Right renal cortex interstitium (tissue), 3 donors: ENCODE measurements at places on chromosomes 2 and 18. TPM values are rescaled to one million over a fixed set of nuclear protein-coding genes. Genes with fewer than 3 reads are reported as not detected.

- no peak for DNase-seq
These were observed 36.8 kb downstream of the ADAM23 start for GRCh38 chr2:206480161-206480560.

ALPG gene
- polyA plus RNA-seq: not detected

DNA sequence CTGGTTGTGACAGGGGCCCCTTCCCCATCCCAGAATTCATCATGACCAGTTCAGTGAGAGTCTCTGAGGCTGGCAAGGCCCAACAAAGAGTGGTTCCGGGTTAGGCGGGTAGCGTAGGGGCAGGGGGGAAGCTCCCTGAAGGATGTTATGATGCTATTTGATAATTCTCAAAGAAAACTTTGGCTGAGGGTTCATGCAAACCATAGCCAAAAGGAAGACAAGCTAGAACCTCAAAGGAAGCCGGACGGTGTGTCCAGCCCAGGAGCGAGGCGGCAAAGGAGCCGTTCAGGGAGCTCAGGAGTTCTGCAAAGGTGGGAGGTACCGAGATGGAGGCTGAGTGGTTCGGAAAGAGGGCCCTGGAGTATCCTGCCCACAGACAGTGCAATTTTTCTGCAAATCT, 226.8 kb upstream of the RAB6C start:
- no peak for DNase-seq

DNA sequence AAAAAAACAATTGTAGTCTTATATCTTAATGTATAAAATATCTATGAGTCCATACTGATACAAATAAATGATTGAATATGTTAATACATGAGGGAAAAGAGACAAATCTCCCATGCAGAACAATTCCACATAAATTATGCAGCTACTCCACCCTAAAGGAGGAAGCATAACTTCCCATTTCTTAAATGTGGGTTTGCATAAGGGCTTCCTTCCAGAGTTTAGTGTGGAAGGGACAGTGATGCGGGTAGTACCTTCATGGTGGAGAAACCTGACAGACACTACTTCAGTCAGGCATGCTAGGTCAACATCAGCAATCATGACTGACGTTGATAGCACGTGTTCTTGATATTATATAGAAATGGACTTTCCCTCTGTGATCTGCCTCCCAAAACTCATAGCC, 146.9 kb upstream of the STON1 start:
- no peak for DNase-seq

GRCh38 chr2:14675489-14675888, 43.0 kb downstream of the LRATD1 start:
- no peak for DNase-seq

- DNase-seq: no peak
These were observed 1.8 kb downstream of the REL start for GRCh38 chr2:60882971-60883753.

DNA sequence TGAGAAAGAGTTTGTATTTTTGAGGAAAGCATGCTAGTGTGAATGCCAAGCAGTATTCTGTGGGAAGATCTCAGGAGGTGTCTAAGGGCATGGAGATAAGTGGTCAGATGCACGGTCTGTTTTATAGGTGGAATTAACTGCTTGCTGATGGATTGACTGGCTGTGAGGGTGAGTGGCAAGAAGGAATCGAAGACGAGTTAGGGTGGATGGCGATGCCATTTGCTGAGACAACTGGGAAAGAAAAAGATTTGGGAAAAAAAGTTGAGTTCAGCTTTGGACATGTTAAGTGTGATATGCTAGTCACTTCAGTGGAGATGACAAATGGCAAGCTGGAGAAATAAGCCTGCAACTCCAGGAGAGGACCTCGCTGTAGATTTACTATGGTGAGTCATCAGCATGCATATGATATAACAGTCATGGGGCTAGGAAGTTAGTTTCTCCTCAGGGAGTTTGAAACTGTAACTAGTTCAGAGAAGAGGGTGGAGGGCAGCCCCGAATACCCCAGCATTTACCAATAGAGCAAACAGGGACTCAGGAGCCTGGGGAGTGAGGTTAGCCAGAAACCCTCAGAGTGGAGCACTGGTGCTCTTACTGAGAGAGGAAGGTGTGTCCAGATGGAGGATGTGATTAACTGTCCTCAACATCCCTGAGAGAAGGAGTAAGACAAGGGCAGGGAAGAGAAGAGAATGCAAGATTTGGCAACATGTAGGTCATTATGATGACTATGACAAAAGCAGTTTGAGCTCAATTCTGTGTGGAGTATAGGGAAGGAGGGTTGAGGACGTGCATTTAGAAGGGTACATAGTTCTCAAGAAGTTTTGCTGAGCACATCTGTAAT, 2.0 kb upstream of the HK2 start:
- DNase-seq: no peak

DNA sequence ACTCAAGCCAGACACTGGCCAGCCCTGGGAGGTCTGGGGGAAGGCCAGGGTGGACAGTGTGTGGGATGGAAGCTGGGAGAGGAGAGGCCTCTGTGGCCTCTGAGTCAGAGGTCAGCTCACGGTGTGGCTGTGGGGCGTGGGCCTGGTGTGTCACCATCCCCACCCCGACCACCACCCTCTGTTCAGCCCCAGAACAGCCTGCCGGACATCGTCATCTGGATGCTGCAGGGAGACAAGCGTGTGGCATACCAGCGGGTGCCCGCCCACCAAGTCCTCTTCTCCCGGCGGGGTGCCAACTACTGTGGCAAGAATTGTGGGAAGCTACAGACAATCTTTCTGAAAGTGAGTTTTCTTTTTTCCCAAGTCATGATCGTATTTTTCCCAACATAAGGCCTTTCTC, 110.5 kb downstream of the DYSF start:
- no peak for DNase-seq

C2orf78 gene
- not detected for polyA plus RNA-seq

- no peak for DNase-seq
These were observed 54.4 kb upstream of the IL1RL1 start for GRCh38 chr2:102256874-102257462.

DNA sequence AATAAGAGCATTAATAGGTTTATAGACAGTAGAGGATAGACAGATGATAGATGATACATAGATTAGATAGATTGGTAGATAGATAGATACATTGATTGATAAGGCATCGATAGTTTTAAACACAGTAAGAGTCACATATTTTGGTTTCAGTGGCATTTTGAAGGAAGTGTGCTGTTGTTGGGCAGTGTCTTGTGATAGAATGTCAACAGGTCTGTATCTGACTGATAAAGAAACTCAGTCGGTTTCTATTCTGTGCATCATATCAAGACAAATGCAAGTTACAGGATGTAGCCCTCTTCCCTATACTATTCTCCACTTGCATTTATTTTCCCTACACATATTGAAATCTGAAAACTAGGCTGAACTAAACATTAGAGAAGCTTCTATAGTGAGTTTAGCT, 1229.0 kb upstream of the ZEB2 start:
- DNase-seq: no peak

DNA sequence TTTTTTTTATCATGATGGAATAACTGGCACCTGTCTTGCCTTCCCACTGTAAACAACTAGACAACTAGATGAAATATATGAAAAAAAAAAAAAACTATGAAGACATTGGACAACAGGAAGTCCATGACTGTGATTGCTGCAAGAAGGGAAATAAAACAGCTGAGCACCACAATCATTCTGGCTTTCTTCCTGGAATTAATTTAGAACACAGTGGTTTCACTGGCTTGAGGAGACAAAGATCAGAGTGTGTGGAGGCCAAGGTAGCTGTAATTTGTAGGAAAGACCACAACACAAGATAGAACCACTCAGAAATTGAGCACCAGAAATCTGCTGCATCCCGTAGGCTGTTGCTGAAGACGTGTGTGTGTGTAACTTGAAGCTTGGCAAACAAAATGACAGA, 121.1 kb upstream of the PID1 start:
- DNase-seq: no peak

RASGRP3 gene
- polyA plus RNA-seq: 19.5 TPM

LRP1B gene
- 0.85 TPM for polyA plus RNA-seq

GRCh38 chr2:225693259-225693658, 293.7 kb downstream of the NYAP2 start:
- DNase-seq: no peak

ITM2C gene
- 1,007 TPM for polyA plus RNA-seq

- no peak for DNase-seq
These were observed 62.5 kb downstream of the LYPD6B start for GRCh38 chr2:149100739-149101699.

DNA sequence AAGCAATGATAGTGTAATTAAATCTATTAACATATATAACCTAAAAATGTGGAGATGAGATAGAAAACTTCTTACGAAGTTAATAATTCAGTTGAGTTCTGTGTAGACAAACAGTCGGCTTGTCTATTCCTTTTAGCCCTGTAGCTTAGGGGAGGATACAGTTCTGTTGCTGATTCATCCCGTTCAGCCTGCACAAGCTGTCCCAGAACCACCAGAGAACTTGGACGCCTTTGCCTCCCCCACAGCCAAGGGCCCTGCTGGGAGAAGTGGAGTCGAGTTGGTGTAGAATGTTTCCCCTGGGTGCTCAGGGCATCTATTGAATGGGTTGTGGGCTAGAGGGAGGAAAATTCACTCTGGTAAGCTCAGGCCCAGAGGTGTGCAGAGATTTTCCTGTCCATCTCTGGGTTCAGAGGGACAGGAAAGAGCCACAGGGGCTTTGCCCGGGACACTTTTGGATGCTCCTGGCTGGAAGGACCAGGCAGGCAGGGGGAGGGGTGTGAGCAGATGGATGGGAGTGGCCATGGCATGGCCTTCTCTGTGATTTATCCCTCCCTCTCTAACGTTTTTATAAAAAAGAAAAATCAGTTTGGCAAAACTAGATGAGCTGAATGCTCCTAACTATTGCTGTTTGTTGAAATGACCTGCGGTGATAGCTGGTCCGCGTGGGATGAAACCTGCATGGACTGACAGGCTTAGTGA, 42.8 kb upstream of the GALR1 start:
- no peak for DNase-seq

DNA sequence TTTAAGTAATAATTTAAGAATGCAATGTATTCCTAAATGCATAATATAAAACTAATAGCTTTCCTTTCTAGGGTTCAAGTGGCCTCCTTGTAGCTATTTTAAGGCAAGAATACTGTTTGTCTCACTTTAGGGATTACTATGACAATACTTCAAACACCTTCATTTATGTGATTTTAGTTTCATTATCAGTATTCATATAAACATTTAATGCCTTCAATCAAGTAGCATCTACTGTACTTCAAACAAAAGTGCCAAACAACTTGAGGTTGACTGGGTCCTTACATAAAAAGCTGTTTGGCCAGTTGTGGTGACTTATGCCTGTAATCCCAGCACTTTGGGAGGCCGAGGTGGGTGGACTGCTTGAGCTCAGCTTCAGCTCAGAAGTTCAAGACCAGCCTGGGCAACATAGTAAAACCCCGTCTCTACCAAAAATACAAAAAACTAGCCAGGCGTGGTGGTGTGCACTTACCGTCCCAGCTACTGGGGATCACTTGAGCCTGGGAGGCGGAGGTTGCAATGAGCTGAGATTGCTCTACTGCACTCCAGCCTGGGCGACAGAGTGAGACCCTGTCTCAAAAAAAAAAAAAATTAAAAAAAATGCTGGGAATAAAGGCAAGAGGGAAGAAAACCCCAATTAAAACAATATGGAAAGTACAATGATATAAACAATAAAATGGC, 9.3 kb downstream of the MEX3C start:
- no peak for DNase-seq

DNA sequence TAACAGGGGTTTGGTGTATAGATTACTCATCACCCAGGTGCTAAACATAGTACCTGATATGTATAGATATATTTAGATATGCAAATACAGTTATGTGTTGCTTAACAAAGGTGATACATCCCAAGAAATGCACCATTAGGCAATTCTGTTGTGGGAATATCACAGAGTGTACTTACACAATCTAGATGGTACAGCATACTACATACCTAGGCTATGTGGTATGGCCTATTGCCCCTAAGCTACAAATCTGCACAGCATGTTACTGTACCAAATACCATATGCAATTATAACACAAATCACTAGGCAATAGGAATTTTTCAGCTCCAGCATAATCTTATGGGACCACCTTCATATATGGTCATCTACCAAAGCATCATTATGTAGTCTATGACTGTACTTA, 43.5 kb upstream of the NPAS2 start:
- DNase-seq: no peak

STARD7 gene
- 141 TPM for polyA plus RNA-seq

GRCh38 chr18:8525692-8526091, 83.5 kb upstream of the RAB12 start:
- no peak for DNase-seq

DNA sequence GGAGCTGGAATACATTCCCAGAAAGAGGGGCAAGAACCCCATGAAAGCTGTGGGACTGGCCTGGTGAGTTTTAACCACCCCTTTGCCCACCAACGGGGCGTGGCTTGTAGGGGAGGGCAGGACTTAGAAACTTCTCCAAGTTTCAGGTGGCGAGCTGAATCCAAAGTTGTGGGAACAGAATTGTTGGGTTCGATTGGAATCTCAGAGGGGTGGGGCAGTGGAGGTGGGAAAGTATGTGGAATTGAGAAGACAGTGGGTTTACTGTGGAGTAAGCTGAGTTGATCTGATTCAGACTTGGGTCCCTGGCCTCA, 1.1 kb downstream of the PNKD start:
- no peak for DNase-seq

GRCh38 chr18:40283560-40283959, 1671.5 kb upstream of the PIK3C3 start:
- no peak for DNase-seq

DNA sequence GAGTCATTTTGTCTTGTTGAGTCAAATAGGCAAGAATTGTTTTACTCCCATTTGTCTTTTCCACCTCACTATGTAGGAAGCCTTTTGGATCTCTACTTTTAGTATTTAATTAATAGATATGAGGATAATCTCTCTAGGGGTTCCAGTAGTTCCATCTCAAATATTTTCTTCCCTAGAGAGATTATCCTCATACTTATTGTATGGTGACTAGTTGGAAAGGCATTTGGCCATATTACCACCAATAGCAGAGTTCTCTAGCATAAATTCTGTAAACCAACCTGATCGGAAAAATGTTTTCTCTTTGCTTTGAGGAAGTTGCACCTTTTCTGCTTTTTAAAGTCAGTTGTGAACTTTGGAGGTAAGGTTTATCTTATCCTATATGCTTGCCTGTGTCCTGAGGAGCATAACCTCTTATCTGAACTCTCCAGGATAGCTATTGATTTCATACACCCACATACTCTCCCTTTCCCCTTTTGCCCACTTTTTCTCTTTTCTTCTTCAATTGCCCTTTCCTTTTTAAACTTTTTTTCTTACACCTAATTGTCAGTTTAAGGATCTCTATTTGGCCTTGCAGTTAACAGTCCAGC, 100.8 kb downstream of the GALNT1 start:
- no peak for DNase-seq

SPDYA gene
- 1.1 TPM for polyA plus RNA-seq

CHRNG gene
- polyA plus RNA-seq: 0.55 TPM
